GM23338 (cell line): ENCODE measurements at places on chromosomes 1 and 21.
A peak's percentile ranks its signal among the peaks of the same experiment; 100 is the strongest.

GRCh38 chr1:200916152-200916551 lies 21.5 kb downstream of the INAVA start:
- DNase-seq: peak; percentile 93

DNA sequence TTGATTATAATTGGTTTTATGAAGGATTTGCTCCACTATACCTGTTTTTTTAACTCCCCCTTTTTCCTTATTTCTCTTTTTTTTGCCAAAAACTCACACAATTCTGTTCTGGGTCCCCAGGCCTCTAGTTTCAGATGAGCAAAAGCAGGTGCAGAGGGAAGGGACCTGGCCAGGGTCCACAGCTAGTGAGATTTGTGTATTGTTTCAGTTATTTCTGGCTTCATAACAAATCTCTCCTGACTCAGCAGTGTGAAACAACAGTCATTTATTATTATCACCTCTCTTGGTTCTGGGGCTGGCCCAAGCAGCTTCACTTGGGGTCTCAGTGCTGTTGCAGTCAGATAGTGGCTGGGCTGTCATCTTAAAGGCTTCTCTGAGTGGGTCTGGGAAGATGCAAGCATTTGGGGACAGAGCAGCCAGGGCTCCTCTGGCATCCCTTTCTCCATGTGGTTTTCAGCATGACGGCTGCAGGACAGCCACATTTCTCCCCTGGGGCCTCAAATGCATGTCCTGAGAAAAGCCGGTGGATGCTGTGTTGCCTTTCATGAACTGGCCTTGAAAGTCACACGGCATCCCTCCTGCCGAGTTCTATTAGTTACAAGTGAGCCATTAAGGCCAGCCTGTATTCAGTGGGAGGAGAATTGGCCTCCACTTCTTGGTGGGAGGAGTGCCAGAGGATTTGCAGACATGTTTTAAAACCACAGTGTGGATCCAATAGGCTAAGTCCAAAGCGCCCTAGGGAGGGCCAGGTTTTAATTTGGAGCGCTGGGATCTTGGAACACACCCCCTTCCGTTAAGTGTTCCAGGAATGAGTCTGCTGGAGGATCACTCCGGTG lies 137.1 kb downstream of the CAMTA1 start:
- DNase-seq: no peak

DNA sequence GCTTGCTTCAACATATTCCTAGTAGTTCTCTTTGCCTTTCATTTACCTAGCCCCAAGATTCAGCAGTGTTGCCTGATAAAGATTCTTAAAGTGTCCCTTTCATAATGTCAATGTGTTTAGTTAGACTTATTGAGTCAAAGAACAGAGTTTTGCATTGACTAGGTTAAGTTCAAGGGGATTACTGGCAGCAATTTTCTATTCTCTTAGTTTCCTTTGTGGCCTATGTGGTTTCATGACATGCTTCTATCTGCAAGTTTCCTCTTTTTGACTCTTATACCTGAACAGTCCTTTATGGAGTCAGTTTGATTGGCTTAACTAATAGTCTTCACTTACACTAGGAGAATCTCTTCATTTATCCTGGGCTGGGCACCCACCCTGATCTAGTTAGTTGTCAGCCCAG lies 151.3 kb downstream of the ADGRL4 start:
- no peak for DNase-seq

GRCh38 chr1:209199822-209200221 lies 383.7 kb upstream of the CAMK1G start:
- peak; percentile 88 for DNase-seq

DNA sequence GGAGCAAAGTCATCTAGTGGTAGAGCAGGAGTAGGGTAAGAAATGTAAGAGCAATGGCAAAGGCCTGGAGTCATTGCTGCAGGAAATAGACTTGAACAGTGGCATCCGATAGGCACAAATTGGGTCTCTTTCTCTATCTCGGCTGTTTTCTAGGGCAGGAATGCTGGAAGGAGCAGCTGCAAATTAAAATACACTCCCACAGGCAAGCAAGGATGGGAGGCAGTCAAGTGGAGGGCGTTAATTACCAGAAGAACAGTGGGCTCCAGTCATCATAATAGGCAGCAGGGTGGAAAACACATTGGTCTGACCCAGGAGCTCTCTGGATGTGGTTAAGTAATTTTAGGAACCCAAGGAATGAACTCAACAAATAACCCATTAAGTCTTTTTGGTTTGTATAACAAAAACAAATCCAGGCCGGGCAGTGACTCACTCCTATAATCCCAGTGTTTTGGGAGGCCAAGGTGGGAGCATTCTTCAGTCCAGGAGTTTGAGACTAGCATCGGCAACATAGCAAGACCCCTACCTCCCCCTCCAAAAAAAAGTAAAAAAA lies 7.8 kb upstream of the TDRD5 start:
- no peak for DNase-seq

DNA sequence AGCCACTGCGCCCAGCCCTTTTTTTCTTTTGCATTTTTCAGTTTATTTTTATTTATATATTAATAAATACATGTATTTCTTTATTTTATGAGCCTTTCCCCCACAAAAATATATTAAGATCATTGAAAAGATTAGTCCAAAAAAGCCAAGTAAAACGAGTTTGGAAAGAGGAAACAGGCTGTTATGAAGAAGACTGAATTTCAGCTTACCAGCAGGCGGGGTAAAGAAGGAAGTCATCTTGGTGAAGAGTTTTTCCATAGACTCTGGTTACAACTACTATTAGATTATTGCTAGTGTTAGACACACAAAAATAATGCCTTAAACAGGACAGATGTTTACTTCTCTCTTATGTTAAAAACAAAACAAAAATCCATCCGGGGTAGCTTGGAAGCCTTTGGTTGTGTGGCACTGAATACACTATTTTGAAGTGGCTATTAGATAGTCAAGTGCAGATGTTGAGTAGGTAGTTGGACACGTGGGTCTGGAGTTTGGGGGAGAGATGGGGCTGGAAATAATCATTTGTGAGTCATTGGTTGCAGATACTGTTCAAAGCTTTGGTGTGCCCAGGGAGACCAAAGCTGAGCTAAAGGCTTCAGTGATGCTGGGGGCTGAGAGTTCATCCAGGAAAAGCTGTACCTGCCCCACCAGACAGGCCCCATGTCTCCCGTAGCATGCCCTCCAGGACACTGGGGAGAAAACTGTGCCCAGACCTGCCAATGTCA lies 8.7 kb upstream of the LRRC71 start:
- DNase-seq: no peak

GRCh38 chr1:76501586-76502219 lies 365.6 kb upstream of the ST6GALNAC5 start:
- peak; percentile 77 for DNase-seq

DNA sequence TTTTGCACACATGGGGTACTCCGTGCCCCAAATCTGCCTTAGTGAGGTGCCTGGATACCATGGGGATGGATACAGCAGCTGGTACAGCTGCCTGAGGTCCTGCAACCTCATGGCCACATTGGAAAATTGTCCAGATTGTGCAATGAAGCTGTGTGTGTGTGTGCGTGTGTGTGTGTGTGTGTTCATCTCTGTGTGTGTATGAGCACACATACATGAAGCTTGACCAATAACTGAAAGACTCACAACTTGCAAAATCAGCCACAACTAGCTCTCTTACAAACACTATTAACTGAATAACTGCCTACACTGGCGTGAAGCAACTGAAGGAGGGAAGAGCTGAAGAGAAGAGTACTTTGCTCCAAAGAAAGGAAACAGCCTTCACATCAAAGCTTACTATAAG lies 78.1 kb downstream of the ERG start:
- DNase-seq: no peak

- no peak for DNase-seq
Observed at GRCh38 chr1:93694039-93694438, 12.4 kb upstream of the BCAR3 start.

DNA sequence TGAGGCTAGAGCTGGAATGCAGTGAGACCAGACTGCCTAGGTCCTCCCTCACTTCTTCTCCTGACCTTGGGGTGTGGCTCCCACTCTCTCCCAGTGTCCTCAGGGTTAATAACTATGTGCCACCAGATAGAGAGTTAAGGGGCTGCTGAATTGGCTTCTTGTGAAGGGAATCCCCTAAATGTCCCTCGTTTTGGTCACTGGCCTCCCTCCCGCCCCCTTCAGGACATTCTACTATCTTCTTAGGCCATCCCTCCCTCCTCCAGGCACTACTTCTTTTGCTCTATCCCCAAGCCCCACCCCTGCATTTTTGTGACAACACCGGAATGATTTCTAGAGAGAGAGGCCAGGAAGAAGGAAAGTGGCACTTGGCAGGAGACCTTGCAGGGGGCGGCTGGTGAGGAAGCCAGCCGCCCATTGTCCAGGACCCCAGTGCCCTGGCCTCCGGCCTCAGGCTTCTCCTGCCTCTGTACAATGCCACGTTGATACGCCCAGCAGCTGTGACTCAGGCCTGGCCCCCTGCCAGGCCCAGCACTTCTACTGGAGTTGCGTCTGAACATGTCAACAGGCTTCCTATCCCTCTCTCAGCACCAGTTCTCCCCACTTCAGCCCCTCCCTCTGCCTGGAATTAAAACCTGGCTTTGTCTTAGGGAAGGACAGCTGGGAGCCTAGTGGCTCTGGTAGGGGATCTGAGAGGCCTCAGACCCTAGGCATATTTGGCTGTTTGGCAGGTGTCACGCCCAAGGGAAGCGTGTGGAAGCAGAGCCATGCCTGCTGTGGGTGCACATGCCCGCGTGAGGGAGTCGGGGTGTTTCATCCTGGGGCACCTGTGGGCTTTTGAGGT lies 9.1 kb downstream of the LMNA start:
- DNase-seq: peak; percentile 87

DNA sequence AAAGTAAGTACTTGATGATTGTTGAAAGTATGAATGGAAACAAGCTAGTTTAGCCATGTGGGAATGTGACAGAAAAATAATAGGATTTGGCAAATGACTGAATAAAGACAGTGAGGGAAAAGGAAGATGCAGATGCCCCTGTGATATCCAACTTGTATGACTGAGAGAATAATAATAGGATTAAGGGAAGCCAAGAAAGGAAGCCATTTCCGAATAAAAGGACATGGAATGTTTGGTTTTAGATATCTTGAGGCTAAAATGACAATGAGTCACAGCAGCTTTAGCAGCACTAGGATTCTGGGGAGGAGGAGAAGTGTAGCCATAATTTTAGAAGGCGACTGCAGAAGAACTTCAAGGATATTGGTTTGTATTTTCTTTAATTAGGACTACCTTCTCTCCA lies 109.2 kb downstream of the TTLL7 start:
- no peak for DNase-seq

- DNase-seq: no peak
Observed at GRCh38 chr1:168688644-168689326, 40.2 kb downstream of the DPT start.

- DNase-seq: no peak
Observed at GRCh38 chr1:164937291-164937690, 378.3 kb downstream of the PBX1 start.

GRCh38 chr1:111843177-111843576 lies 87.5 kb downstream of the DDX20 start:
- DNase-seq: no peak

GRCh38 chr1:71118086-71118485 lies 37.3 kb upstream of the ZRANB2 start:
- DNase-seq: no peak

DNA sequence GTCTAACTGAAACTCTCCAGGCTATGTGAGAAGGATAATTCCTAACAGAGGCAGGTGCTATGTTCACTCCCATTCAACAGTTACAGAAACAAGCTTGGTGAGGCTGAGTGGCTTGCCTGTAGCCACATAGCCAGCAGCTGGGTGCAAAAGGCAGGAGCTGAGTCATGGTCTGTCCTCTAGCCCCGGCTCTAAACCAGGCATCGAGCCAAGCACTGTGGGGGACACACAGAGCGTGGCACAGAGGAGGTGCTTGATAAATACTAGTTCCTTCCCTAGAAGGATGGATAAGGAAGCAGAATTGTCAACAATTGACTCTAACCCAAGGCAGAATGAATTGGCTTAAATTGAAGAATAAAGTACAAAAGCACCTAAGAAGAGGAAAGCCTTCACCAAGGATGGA lies 10.4 kb upstream of the KCNA2 start:
- DNase-seq: no peak

DNA sequence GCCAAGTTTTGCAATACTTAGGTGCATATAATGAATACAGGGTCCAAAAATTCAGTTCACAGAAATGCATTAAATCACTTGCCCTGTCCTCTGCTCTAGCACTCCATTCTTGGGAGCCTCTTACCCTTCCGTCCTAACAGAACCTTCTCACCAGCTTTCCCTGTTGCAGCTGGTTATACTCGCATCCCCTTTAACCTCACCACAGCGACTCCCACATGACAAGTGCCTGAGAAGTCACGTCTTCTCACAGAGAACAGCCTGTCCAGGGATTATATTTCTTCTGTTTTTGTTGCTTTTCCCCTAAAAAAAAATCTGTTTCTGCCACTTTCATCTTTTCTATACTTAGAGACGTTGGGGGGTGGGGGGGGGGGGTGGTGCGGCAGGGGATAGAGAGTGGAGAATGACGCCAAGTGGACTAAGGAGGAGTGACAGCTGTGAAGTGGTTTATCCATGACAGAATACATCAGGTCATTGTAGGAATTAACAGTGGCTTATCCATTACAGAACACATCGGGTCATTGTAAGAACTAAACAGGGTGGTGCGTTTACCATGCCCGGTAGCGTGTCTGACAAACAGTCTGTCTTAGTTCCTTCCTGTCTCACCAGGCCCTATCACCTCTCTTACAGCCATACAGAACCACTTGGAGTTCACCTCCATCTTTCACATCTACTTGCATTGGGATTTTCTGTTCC lies 117.6 kb downstream of the UBE2U start:
- no peak for DNase-seq

DNA sequence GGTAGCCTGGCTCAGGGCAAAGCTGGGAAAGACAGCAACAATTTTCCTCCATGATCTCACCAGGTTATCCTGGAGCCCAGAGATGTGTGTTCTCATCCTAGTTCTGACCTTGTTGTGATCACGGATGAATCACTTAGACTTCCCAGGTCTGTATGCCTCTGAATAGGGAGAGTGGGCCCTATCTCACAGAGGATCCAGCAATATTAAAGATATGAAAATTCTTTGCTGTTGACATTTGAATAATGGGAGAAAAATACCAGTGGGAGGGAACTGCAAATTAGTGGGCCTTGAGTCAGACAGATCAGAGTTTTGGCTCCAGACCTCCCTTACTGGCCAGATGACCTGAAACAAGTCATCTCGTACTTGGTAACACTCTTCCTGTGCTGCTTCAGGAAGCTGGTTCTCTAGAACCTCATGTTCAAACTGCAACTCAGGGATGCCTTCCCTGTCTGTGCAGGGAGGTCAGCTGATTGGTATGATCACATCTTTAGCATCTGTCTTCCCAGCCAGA lies 32.8 kb upstream of the RNF19B start:
- no peak for DNase-seq

DNA sequence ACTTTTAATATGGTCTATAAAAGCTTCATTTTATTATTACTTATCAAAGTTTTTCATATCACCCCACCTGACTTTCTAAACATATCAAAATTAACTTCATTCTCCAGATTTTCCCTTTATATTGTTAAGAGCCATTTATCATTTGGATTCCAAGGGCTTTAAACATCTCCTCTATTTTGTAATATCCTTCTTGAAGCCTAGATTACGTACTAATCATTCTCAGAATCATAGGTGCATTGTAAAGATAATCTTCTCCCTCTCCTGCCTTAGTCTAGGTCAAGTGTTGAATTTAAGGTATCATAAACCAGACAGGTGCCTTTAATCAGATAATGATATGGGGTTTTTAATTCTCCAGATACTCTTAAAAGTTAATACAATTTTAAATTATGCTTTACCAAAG lies 128.3 kb downstream of the LRRC40 start:
- no peak for DNase-seq

GRCh38 chr1:108612496-108612895 lies 48.4 kb downstream of the HENMT1 start:
- no peak for DNase-seq
